Left ventricle myocardium inferior (tissue), 1 donor: ENCODE measurements at places on chromosomes 7 and 10. TPM values are rescaled to one million over a fixed set of nuclear protein-coding genes. Genes with fewer than 3 reads are reported as not detected.

The PSD gene
- 0.93 TPM for total RNA-seq

The PLA2G12B gene
- 0.33 TPM for total RNA-seq

The SPDYE11 gene
- not detected for total RNA-seq

The CALHM3 gene
- not detected for total RNA-seq

The OR2F2 gene
- not detected for total RNA-seq

The KAZALD1 gene
- 5.1 TPM for total RNA-seq

The PAOX gene
- total RNA-seq = 2.9 TPM

The RET gene
- total RNA-seq = 0.60 TPM

The PLEKHS1 gene
- not detected for total RNA-seq

The ADARB2 gene
- 0.11 TPM for total RNA-seq

The GBF1 gene
- 43.2 TPM for total RNA-seq

The ASB10 gene
- 35.4 TPM for total RNA-seq

The MOGAT3 gene
- not detected for total RNA-seq
